Stimulated activated CD4-positive, alpha-beta T cell treated with anti-CD3 and anti-CD28 coated beads, Interleukin-1b, Interleukin-23, amount 100 ng/mL, for 4 hours (primary cell): ENCODE measurements at places on chromosomes 6 and 20.
A peak's percentile ranks its signal among the peaks of the same experiment; 100 is the strongest.

- DNase-seq = no peak
These were observed 931 bp downstream of the UFL1 start for GRCh38 chr6:96522465-96523009.

DNA sequence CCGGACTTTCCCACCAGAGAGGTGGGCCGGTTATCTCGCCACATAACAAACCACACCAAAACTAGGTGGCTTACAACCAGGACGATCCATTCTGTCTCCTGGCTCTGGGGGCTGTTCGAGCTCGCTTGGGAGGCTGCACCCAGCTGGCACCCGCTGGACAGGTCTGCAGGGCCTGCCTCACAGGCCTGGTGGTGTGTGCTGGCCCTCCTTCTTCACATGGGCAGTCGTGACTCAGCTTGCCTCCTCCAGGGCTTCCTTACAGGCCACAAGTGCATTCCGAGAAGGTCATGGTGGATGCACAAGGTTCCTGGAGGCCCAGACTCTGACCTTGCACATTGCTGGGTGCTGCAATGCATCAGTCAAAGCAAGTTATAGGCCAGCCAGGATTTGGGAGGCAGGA, 34.2 kb downstream of the FOXF2 start:
- no peak for DNase-seq

GRCh38 chr6:36285187-36285671, 15.4 kb downstream of the PNPLA1 start:
- DNase-seq = no peak

- no peak for DNase-seq
These were observed 15.1 kb downstream of the SRSF6 start for GRCh38 chr20:43472671-43473380.

DNA sequence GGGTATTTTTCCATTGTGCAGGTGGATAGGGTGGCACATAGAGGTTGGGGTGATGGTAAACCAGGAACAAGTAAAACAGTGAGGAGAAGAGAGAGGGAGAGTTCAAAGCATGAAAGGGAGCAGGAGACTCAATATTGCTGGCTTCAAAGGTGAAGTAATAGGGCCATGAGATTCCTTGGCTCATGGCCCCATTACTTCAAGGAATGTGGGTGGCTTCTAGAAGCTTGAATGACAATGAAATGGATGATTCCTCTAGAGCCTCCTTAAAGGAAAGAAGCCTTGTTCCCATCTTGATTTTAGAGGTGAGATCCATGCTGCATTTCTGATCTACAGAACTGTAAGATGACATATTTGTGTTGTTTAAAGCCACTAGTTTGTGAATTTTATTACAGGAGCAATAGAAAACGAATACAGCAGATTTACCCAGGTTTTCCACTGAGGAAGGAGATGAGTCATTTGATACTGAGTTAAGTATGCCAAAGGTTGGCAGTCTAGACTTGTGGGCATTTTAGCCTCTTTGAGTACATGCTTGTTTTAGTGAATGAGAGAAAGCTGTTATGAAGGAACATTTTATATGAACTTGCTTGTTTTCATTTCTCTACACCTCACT, 110.4 kb downstream of the PLCB4 start:
- no peak for DNase-seq

DNA sequence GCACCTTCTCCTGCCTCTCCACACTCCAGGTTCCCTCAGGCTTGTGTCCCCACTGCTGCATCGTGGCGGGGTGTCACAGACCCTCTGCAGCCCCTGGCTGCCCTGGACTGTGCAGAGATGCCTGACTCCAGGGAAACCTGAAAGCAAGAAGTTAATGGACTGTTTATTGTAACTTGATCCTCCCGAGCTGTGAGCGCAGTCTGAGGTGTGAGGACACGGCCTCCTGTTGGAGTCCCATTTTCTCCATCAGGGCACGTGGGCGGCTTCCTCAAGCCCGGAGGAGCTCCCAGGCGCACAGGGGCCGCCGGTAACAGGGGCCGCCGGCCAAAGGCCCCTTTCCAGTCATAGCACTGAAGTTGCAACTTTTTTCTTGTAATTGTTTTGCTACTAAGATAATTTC, 16.9 kb downstream of the RBM38 start:
- no peak for DNase-seq

- DNase-seq = no peak
These were observed 3.7 kb upstream of the NCOA6 start for GRCh38 chr20:34829191-34829590.

GRCh38 chr6:147447835-147448611, 60.5 kb upstream of the SAMD5 start:
- DNase-seq = no peak

- DNase-seq = peak; percentile 34
These were observed 132.1 kb downstream of the HUS1B start for GRCh38 chr6:524803-525202.

DNA sequence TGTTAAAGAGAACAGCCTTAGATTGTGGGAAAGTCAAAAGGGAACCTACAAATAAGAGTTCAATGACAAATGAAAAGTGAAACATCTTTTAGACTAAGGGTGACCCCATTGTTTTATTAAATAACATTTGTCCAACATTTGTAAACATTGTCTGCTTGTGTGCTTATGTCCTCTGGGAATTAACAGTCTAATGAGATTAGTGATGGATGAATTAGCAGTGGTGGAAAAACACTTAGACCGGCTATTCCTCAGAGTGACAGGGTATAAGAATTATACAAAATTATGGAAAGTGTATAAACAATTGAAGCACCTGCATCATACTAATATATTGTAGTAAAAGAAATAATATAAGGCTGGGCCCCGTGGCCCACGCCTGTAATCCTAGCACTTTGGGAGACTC, 29.3 kb upstream of the HFE start:
- DNase-seq = no peak

DNA sequence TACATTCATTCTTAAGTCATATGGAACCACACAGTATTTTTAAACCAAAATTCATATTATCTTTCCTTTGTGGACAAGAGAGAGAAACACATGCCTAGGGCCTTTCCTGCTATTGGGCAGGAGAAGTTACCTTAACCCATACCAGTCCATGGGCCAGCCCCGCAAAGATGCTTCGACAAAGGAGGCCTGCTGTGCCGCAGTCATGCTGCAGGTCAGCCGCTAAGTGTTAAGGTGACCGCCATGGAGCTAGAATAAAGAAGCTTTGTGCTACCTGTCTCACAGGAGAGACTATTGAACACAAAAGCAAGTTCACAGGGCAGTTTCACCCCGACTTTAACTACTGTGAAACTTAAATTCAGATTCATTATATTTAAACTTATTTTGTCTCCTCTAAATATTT, 62.3 kb upstream of the TMEM181 start:
- DNase-seq = no peak

DNA sequence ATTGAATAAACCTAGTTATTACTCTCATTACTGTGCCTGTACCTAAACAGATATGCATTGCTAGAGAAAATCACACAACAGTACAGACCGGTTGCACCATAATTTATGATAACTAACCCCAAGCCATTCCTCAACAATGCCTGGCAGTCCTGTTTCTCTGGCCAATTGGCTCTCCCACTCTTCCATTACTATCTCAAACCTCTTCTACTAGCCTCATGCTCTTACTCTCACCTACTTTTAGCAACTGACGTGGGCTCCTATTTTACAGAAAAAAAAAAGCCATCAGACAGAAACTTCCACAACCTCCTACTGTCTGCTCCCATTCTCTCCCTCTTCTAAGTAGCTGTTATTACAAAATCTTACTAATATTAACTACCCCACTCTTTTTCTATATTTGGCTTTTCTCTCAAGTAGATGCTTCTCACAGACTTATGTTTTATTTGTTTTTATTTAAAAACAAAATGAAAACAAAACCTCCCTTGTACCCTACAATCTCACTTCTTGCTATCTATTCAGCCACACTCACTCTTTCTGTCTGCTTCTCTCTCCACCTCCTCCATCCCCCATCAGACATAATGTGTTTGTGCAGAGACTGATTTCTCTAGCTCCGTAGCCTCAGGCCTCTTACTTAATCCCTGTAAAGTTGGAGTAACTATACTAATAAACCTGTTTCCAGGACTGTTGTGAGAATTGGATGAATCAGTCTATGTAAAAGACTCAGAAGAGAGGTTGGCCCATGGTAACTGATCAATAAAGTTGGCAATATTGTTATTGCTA, 9.1 kb downstream of the GOPC start:
- DNase-seq = no peak

DNA sequence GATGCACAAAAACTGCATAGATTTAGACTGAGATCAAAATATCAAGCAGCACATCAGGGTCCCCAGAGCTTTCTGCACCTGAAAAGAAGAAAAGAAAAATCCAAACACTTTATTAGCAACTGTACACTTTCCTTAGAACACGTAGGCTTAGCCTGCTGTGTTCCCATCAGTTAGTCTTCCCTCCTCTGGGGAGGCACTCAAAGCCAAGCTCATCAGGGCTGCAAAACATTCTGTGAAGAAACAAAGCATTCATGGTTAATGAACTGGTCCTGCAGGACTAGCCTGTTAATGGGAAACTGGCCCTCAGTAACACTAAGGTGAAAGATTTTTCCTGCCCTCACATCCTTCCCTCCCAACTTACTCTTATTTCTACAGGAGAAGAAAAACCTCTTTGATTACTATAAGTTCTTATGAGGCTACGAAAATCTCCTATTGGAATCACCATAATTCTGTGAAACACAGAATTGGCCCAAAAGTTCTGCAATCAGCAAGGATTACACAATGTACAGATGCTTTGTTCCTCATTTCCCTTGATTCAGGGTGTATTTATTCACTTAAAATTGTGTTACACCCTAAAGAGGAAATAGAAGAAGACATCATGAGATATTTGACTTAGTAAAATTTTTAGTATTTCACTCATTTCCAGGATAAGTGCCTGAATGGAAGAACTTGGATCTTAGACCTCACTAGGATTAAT, 901.0 kb upstream of the MAP3K7 start:
- DNase-seq = no peak

DNA sequence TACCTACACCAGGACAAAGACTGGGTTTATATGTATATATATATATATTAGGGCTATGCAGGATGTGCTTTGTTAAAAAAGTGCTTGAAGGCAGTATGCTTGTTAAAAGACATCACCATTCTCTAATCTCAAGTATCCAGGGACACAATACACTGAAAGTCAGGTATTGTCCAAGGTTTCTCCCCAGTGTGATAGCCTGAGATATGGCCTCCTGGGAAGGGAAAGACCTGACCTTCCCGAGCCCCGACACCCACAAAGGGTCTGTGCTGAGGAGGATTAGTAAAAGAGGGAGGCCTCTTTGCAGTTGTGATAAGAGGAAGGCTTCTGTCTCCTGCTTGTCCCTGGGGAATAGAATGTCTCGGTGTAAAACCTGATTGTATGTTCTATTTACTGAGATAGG, 156.9 kb downstream of the GPX5 start:
- no peak for DNase-seq

DNA sequence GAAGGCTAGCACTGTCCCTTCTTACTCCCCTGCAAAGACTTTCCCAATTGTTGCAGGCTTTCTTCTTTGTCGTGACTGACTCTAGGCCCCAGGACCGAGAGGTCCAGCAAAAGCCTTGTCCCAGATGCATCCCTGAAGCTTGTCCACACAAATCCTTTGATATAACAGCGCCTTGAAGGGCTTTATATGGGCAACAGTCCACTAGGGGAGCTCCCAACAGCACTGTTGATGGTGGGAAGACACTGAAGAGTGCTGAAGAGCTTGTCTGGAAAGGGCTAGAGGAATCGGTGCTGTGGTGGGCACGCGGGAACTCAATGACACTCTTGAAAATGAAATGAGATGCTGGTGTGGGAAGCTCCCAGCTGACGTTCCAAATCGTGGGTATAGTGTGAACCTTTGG, 316.1 kb upstream of the CDH4 start:
- no peak for DNase-seq

- no peak for DNase-seq
These were observed 216.2 kb downstream of the RFPL4B start for GRCh38 chr6:112563368-112563767.

- DNase-seq = peak; percentile 56
These were observed 35.2 kb upstream of the MDFI start for GRCh38 chr6:41602864-41603608.
